ENCODE measurements at places on chromosomes 6 and 20.

- DNase-seq, result no peak
These were observed 574.4 kb downstream of the PRKN start for GRCh38 chr6:162153120-162153519.

GRCh38 chr20:13265941-13266340 lies 44.9 kb downstream of the ISM1 start:
- DNase-seq, result no peak

- DNase-seq, result no peak
These were observed 207.2 kb downstream of the PHACTR1 start for GRCh38 chr6:12923644-12924235.

- DNase-seq, result no peak
These were observed 61.6 kb upstream of the TNFRSF21 start for GRCh38 chr6:47371139-47371869.

DNA sequence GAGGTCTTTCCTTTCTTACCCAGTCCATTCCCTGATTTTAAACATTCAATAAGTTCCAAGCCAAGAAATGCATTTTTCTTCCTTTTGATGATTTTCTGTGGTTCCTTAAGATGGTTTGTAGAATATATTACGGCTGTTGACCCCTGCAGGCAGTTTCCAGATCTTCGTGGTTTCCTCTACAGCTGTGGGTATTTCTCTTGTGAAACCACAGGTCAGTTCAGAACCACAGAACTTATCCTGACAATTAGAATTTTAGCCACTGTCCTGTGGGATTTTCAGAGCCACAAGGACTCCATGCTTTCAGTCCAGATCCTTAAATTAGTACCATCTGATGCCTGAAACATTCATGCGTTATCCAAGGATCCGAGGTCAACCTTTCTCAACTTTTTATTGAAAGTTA lies 29.7 kb upstream of the EXOC2 start:
- DNase-seq, result no peak

DNA sequence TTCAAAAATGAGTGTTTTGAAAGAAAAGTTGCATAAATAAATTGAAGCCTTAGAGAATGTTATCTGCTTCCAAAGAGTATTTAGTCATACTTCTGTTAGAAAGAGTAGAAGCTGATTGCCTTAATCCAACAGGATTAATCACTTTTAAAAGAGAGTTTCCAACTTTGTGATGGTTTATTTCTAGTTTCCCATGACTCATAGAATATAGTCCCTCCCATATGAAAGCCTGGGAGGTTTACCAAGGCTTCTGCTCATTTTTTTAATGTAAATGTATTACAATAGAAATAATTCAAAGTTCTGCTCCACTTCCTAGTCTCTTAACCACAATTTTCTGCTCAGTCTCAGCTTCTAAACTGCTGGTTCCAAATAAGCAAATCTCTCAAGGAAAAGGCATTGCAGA lies 118.0 kb upstream of the IRAK1BP1 start:
- DNase-seq, result no peak

DNA sequence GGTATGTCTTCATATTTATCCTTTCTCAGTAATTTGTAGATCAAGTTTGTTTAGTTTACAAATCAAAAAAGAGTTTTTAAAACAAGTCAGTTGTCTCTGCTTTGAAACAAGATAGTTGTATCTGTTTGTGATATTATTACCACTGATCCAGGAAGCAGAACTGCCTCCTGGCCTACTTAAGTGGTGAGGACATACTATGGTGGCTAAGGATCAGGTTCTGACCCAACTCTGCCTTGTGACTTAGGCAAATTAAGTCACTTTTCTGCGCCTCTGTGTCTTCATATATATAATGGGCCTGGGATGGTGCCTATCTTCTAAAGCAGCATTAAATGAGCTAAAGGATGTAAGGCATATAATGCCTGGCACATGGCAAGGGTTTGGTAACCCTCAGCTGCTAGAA lies 8.7 kb downstream of the ANKS1A start:
- DNase-seq, result no peak

- no peak for DNase-seq
These were observed 21.3 kb upstream of the CST3 start for GRCh38 chr20:23658989-23659609.
